ENCODE measurements at places on chromosomes 2 and 18.
A peak's percentile ranks its signal among the peaks of the same experiment; 100 is the strongest.

DNA sequence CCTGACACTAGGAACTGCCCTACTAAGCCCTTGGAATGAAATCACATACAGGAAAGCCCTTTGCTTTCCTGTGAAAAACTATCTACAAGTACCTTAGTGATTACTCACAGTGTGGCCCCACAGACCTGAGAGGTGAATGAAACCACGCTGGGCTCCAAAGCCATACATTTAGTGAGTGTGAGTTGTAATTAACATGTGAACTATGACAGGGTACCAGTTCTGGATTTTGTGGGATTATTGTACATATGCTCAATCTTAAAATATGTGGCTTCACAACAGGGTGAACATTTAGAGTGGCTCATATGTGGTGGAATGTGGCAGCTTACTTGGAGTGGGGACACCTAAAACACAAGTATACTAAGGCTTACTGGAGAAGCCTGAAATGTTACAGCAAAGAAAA, 12.3 kb downstream of the KCTD1 start:
- DNase-seq, result no peak

GRCh38 chr18:59640721-59641120, 56.5 kb downstream of the CCBE1 start:
- no peak for DNase-seq

GRCh38 chr18:41666231-41666630, 288.8 kb upstream of the PIK3C3 start:
- DNase-seq, result no peak

DNA sequence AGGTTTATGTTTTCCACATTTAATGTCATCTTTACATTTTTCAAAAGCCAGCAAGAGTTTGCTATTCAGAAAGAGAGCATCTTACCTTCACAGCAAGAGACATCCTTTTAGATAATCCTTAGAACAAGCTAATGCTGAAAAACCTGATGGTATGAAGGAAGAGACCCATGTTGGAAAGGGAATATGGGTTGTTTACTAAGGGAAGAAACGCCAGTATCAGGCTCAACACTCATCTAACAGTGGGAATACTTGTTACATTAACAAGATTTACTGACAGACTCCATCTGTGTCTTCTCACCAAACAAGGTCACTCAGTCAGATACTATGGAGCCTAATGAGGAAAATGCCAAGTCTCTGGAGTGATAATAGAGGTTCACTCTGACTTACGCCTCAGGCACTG, 1474.1 kb upstream of the SLC39A10 start:
- DNase-seq, result no peak

DNA sequence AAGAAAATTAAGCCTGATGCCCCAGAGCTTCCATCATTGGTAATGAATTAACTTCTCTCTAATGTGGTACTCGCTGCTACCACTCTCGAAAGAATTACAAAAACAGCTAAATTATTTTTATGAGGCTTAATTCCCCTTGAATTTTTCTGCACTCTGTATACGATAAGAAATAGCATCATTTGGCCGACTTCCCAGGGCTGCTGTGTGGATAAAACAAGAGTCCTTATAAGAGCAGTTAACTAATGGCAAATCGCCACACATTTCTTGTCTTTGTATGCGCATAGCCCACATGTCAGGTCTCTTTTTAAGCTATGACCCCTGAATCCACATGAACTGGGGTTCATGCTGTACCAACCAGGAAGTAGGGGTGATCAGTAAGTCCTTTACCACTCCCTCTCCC, 668.4 kb downstream of the TMEM182 start:
- no peak for DNase-seq

DNA sequence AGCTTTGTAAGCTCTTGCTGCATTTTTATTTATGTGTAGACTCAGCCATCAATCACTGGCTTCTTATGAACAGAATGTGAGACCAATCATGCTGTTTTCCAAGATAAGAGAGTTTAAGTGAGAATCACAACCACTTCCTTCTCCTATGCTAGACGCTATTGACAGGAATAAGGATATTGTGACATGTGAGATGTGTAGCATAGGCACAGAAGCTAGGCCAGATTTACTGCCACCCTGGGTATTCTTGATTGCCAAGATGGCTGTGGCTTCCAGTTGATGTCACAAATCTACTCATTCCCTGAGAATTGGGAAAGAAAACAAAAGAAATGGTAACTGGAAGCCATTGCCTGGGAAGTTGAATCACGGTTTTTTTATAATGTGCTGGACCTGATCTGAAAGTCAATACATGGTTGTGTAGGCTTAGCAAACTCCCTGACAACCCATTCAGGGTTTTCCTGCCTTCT, 49.9 kb downstream of the RAB27B start:
- DNase-seq, result no peak

GRCh38 chr2:85711578-85712060, 17.5 kb downstream of the GNLY start:
- DNase-seq, result no peak

GRCh38 chr2:12714391-12715221, 2.1 kb upstream of the TRIB2 start:
- DNase-seq, result no peak

DNA sequence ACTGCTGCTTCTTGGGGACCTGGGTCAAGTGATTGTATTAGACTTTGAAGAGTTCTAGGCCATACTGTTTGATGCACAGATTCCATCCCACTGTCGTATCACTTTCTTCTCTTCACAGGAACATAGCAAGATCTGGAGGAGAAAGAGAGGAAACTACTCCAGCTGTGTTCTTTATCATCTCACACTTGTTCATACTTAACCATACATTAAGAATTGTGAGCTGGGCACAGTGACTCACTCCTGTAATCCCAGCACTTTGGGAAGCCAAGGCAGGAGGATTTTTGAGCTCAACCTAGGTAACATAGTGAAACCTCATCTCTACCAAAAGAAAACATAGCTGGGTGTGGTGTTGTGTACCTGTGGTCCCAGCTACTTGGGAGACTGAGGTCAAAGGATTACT, 111.7 kb downstream of the PARD3B start:
- no peak for DNase-seq

- no peak for DNase-seq
These were observed 779.2 kb downstream of the CNTNAP5 start for GRCh38 chr2:124804014-124804940.

GRCh38 chr18:26458526-26459232, 89.7 kb downstream of the KCTD1 start:
- peak; percentile 35 for DNase-seq

DNA sequence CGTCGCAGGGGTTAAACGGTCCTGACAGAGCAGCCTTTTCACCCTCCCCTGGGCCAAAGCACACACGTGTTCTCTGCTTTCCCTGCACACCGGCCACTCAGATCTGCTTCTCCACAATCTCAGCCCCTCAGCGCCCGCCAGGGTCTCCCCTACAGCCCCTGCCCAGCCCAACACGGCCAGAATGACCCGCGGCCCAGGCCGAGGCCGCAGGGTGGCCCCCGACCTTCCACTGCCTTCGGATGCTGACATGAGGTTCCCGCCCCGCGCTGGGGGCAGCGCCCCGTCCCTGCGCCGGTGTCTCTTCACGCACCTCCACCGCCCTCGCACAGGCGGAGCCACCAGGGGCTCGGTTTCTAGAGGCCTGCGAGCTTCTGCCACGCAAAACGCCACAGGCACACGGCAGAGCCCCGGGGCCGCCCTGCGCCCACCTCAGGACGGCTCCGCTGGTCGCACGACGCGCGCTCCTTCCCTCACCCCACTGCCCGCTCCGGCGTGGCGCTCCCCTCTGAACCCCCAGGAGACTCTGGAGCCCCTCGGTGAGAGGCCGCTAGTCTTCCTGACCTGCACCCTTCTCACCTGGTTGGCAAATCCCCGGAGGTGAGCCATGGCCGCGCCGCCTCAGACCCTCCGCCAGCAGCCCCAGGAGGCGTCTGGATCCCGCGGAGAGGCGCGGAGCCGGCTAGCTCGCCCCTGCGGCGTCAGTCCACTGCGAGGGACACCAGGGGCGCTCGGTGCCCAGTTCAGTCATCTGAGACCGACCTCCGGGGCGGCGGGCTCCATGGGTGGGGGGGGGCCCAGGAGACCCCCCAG, 749 bp downstream of the STK25 start:
- no peak for DNase-seq

- DNase-seq, result no peak
These were observed 32.8 kb downstream of the GRHL1 start for GRCh38 chr2:9984217-9984739.

GRCh38 chr2:80591233-80591632, 286.7 kb upstream of the LRRTM1 start:
- DNase-seq, result no peak

GRCh38 chr2:241764275-241765241, 12.1 kb upstream of the GAL3ST2 start:
- DNase-seq, result no peak

- DNase-seq, result peak; percentile 3
These were observed 71.9 kb upstream of the KLHL29 start for GRCh38 chr2:23312996-23313606.

DNA sequence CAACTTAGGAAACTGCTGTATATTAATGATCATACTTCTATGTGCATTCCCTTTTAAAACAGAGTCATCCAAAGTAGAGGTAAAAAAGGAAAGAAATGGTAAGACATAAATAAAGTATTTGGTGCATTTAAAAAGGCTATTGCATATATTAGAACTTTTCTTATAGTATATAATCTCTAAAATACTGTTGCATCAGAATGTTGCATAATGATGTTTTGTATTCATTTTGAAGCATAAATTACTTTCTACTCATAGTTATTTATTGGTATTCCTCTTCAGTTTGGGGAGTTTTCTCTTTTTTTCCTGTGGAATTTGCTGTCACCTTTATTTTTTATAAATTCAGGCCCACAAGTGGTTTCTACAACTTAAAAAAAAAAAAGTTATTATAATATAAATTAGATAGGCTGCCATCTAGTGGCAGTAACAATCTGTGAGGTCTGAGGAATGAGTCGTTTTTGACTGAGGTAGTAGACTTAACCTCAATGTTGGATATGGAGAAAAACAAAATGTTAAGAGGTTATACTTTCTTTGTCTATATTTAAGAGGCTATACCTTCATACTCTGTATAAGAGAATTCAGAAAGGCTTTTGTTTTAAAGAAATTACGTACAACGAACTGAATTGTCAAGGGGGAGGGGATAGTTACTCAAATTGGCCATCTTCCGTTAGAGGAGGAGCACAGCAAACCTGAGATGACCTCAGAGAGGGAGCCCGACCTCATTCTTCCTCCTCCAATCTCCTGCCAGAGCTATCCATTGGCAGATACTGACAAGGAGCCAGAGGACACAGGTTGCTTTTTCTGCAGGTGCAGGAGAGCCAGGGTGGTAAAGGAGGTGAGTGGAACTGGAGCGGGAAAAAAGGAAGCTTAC, 23.8 kb downstream of the ANKAR start:
- no peak for DNase-seq

- DNase-seq, result no peak
These were observed 69.9 kb downstream of the ZC3H6 start for GRCh38 chr2:112345030-112346027.

DNA sequence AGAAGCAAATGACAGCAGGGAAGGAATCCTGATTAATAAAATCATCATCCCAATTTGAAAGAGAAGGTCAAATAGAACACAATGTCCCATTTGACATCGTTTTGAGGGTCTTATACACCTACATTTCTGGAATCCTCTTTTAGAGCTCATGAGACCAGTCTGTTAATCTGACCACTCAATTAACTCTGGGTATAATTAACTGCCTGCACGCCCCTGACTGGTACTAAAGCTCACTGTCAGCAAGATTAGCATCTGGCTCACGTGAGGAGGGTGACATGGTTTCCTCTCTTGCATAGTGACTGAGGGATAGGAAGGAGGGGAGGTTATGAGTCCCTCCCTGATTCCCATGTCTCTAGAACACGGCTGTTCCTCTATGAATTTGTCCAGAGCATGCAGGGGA, 124.3 kb downstream of the ICOS start:
- DNase-seq, result no peak

GRCh38 chr2:167787021-167787420, 460.4 kb downstream of the STK39 start:
- DNase-seq, result no peak

GRCh38 chr2:157684940-157685466, 56.3 kb upstream of the ACVR1C start:
- DNase-seq, result no peak

DNA sequence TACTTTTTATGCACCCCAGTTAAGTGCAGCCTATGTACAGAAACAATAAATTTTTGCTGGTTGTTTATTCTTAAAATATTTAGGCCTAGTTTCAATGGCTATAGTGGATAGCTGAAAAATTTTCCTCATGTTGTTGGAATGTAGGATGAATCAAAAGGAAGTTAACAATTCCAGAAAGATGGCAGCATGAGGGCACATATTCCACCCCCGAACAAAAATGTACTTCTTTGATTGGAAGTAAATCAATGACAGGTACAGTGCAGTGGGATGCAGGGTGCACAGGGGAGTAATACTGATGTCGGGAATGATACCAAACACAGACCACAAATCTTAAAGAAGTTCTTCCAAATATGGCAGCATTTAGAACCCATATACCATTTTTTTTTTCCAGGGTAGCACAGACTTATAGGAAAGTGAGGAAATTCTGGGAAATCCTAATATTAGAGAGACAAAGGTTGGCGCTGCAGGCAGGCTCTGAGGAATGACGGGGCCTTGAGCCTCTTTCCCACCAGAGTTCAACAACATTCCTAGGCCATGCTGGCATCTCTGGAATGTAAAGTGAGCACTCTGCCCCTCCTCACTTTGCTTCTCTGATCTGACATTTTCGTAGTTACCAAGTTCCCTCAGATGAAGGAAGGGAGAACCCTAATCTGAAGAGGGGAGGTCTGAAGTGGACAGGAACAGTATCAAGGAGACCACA, 36.6 kb upstream of the IKZF2 start:
- DNase-seq, result no peak

- DNase-seq, result no peak
These were observed 59.3 kb downstream of the MYL12B start for GRCh38 chr18:3321133-3321812.

DNA sequence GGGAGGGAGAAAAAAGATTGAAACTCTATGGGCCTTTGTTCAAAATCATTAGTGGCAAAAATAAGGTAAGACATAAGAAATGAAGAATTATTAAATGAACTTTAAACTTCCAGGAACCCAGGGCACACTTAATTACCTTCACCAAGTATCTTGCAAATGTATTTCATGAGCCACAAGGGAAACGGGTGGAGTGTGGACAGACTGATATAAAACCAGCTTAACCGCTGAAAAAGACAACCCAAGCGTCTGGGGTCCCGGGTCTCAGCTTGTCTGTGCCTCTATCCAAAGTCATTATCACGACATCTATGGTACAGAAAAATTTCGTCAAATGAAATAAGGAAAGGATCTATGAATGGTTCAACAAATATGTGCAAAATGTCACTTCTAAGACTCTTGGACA, 13.9 kb upstream of the MBOAT2 start:
- no peak for DNase-seq

Data from T-helper 1 cell (primary cell).